ENCODE measurements at places on chromosomes 3 and 15.

GRCh38 chr3:6097556-6097955 is 763.4 kb upstream of the GRM7 start:
- no peak for DNase-seq

DNA sequence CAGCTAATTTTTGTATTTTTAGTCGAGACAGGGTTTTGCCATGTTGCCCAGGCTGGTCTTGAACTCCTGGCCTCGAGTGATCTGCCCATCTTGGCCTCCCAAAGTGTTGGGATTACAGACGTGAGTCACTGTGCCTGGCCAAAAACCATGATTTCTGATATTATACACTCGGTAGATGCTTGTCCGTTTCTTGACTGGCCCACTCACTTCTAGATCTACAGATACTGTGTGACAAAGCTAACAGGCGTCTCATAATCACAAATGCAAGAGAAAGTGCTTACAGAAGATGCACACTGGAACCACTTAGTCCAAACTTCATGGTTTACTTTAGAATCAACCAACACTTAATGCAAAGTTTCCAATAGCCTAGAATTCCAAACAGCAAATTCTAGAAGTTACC is 8.4 kb downstream of the PROK2 start:
- DNase-seq, result no peak

GRCh38 chr3:156725682-156726081 is 51.3 kb downstream of the TIPARP start:
- no peak for DNase-seq

- no peak for DNase-seq
These were observed 72.9 kb downstream of the RIOX2 start for GRCh38 chr3:97899331-97899730.

Data from T-helper 2 cell (primary cell).